ENCODE measurements at places on chromosomes 1 and 21. TPM values are rescaled to one million over a fixed set of nuclear protein-coding genes. Genes with fewer than 3 reads are reported as not detected.

DNA sequence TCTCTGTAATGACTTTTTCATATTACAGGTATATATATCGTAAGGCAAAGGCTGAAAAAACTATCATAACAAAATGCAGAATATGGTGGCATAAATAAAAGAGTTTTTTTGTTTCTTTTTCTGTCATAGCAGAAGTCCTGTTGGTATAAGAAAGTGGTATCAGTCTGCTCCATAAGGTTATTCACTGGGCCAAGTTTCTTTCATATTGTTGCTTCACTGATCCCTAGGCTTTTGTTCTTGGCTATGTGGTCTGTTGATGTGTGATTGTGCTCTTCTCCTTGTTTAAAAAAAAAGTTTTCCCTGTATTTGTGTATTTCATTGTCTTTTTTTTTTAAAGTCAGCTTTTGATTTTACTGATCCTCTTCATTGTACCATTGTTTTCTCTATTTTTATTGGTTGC lies 26.0 kb downstream of the PTBP2 start:
- no peak for DNase-seq

- DNase-seq, result no peak
Observed at GRCh38 chr1:192709544-192709943, 73.6 kb downstream of the RGS13 start.

DNA sequence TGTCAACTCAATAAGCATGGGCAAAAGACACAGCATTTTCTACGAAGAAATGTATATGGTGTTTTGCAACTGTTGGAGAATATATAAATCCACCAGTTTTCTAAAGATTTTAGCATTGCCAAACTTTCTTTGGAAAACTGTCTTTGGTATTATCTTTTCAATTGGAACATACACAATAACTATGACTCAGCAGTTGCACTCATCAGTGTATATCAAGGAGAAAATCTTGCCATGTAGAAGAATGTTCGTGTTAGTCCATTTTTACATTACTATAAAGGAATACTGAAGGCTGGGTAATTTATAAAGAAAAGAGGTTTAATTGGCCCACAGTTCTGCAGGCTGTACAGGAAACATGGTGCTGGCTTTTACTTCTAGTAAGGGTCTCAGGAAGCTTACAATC lies 41.1 kb downstream of the PRKAA2 start:
- DNase-seq, result no peak

GRCh38 chr1:25810341-25811299 lies 9.1 kb upstream of the MTFR1L start:
- peak; percentile 92 for DNase-seq

GRCh38 chr1:16085522-16085921 lies 12.1 kb upstream of the FAM131C start:
- DNase-seq, result no peak

- DNase-seq, result no peak
Observed at GRCh38 chr1:55402142-55402541, 187.0 kb upstream of the USP24 start.

Gene ARHGEF10L
- 89.8 TPM for total RNA-seq

Gene FCAMR
- not detected for total RNA-seq

Gene ZFP69
- 5.0 TPM for total RNA-seq

Gene MPL
- not detected for total RNA-seq
